Caco-2 (cell line): ENCODE measurements at places on chromosomes 12 and 14.
A peak's percentile ranks its signal among the peaks of the same experiment; 100 is the strongest.

- no peak for DNase-seq
Observed at GRCh38 chr14:51006324-51006723, 62.0 kb upstream of the PYGL start.

- DNase-seq = no peak
Observed at GRCh38 chr14:76439237-76439775, 63.4 kb downstream of the ESRRB start.

- no peak for DNase-seq
Observed at GRCh38 chr12:8827551-8828256, 5.3 kb downstream of the A2ML1 start.

GRCh38 chr12:131000000-131000486, 46.3 kb downstream of the ADGRD1 start:
- peak; percentile 8 for DNase-seq

DNA sequence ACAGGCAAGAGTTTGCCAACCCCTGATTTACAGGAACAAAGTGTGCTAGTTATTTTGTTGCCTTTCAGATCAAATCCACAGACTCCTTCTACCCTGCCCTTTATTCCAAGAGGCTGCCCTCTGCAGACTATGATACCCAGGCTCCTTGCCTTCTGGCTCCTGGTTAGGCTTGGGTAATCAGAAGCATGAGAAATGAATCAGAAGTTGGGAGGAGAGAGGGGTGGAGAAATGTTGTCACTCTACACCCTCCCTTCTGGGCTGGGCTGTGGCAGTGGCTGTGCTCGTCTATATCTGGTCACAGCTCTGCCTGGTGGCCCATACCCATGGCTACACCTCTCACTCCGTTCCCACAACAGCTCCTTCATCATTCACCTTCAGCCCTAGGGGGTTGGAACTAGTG, 204.6 kb upstream of the PLXNC1 start:
- DNase-seq = no peak

DNA sequence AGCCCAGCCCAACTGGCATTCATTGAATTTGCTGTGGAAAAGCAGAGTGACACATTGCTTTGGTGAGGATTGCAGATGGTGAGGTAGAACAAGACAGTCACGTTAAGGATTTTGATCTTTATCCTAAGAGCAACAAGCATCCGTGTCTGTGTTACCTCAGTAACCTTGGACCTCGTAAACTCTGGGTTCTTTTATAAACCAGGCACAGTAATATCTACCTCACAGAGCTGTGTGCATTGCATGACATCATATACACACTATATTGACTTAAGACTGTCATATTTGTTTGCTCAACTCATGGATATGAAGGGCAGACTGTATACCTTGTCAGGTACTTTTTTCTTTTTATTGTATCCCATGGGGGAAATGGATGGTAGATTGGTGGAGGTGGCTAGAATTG, 156.2 kb downstream of the ETV6 start:
- DNase-seq = no peak

DNA sequence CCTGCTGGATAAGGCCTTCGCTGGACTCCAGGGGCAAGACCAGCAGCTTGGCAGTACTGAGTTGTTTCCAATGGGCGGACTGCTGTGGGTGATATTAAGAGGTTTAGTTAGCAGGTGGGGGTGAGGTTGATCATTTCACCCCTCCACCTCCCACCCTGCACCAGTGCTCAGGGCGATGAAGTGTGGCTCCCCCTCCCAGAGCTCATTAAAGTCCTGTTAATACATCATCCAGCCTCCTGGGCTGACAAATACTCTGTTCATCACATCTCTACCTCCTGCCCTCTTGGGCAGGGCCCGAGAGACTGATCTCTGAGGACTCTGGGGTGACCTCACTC, 2.4 kb upstream of the FIGNL2 start:
- DNase-seq = no peak

- no peak for DNase-seq
Observed at GRCh38 chr12:104482748-104483147, 26.0 kb downstream of the CHST11 start.

- DNase-seq = no peak
Observed at GRCh38 chr12:105470601-105471000, 140.1 kb downstream of the C12orf75 start.

DNA sequence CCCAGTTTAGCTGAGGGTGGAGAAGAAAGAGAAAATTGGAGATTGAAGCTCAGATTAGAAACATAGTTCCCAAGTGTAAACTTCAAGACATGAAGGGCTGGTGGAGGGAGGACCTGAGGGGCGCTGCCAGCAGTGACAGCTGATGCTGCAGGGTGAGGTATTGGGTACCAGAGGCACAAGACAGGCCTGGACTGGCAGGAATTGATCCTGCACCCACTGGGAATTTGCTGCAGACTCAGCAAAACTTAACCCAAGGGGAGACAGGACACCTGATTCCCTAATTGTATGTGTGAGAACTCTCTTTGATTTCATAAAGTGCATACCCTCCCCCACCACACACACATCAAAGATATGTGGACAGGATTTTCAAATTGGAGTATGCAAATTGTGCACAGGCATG, 11.6 kb downstream of the PTPRR start:
- DNase-seq = no peak

DNA sequence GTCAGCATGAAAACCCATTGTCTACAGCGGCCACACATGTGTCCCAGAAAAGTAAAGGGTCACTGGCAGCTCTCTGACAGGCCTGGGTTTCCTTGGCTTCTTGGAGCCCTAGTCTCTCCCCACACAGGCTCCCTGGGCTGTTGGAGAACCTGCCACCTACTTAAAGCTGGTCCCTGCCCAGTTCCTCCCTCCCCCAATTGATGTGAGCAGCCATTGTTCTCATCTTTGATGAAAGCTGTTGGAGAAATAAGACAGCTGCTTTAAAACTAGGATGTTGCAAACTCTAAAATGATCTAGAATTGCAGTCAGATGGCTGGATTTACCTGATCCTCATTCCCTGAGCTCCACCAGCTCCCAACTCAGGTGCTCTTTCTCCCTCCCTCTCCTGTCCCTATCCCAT, 4.8 kb upstream of the PLEKHH1 start:
- no peak for DNase-seq

GRCh38 chr14:55457496-55457895, 17.1 kb upstream of the TBPL2 start:
- DNase-seq = no peak
